Tibial artery (tissue), 4 donors: ENCODE measurements at places on chromosomes 11 and 22.

- peaks cover 20% of the 10 kb centered on the region for H3K4me1 ChIP-seq
- H3K27ac ChIP-seq = peak overlapping the region; percentile 21
- no peak overlapping the region for H3K4me3 ChIP-seq
- no peaks in the 10 kb centered on the region for H3K36me3 ChIP-seq
- no peaks in the 10 kb centered on the region for H3K27me3 ChIP-seq
Measured at GRCh38 chr11:103798026-103798425, 238.4 kb upstream of the DDI1 start.

DNA sequence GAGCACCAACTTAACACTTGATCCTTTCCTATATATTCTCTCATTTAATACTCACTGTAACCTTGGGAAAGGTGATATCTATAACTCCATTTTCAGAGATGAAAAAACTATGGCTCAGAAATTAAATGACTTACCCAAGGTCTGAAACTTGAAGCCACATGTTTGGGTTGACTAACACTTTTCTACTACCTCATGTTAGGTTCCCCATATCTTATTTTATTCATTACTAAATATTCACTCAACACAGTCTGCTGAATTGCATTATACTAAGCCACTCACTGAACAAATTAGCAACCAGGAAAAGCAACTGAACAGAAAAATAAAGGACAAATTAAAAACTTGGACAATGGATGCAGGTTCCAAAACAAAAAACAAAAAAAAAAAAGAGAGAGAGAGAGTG, 59.9 kb downstream of the FAM168A start:
- H3K36me3 ChIP-seq = no peaks in the 10 kb centered on the region
- no peaks in the 10 kb centered on the region for H3K4me1 ChIP-seq
- DNase-seq = no peak
- H3K27ac ChIP-seq = no peak overlapping the region
- H3K4me3 ChIP-seq = no peak overlapping the region

DNA sequence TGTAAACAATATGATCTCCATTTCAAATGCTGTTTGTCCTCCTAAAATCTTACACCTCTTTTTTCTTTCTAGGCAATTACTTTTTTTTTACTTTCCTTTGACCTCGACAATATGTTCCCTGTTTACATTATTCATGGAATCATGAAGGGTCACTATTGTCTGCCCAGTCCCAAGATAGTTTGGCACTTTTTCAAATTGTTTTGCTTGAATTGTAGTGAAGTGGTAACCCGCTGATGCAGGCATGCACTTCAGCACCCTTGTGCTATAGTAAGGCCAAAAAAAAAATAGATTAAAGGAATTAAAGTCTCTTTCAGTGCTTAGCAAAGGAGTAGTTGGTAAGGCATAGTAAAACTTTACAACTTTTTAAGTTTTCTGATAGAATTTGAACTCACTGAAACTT, 90.9 kb downstream of the PAX6 start:
- no peaks in the 10 kb centered on the region for H3K4me1 ChIP-seq
- H3K36me3 ChIP-seq = peaks cover 8% of the 10 kb centered on the region
- no peak overlapping the region for H3K4me3 ChIP-seq
- H3K27me3 ChIP-seq = no peaks in the 10 kb centered on the region
- no peak overlapping the region for H3K27ac ChIP-seq
- no peak for DNase-seq

- H3K27me3 ChIP-seq = no peaks in the 10 kb centered on the region
- DNase-seq = no peak
- no peaks in the 10 kb centered on the region for H3K36me3 ChIP-seq
Measured at GRCh38 chr22:19666673-19667593, 47.4 kb upstream of the SEPTIN5 start.

DNA sequence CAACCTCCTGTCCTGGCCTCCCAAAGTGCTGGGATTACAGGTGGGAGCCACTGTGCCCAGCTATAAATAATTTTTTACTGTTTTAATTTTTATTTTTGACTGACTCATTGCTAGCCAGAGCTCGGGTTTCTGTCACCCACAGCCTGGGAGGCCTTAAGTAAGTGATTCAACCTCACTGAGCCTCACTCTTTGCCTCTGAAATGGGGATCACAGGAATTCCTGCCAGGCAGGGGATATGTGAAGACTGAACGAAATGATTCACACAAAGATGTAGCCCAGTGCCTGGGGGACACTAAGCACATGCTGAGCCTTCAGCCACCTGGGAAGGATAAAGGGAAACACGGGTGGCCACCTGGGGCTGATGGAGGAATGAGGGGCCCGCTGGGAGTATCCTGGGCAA, 3.8 kb upstream of the LRRC74B start:
- H3K4me3 ChIP-seq = no peak overlapping the region
- H3K36me3 ChIP-seq = no peaks in the 10 kb centered on the region
- H3K27me3 ChIP-seq = no peaks in the 10 kb centered on the region
- peaks cover 46% of the 10 kb centered on the region for H3K4me1 ChIP-seq

DNA sequence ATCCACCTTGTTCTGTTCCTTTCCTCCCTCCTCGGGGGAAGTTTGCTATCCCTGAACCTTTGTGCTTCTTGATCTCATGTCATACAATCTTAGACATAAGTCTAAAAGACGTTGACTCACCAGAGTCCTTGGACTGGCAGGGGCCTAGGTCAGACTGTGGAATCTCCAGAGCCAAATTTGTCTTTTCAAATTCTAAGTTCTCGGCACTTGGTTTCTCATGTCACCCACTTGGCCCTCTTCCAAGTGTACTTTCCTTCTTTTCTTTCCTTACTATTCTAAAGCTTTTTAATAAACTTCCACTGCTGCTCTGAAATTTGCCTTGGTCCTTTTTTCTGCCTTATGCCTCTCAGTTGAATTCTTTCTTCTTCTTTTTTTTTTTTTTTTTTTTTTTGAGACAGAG, 30.1 kb upstream of the SMPD1 start:
- H3K27me3 ChIP-seq = no peaks in the 10 kb centered on the region
- no peak overlapping the region for H3K4me3 ChIP-seq
- H3K4me1 ChIP-seq = no peaks in the 10 kb centered on the region
- no peaks in the 10 kb centered on the region for H3K36me3 ChIP-seq
- H3K27ac ChIP-seq = no peak overlapping the region
- no peak for DNase-seq

DNA sequence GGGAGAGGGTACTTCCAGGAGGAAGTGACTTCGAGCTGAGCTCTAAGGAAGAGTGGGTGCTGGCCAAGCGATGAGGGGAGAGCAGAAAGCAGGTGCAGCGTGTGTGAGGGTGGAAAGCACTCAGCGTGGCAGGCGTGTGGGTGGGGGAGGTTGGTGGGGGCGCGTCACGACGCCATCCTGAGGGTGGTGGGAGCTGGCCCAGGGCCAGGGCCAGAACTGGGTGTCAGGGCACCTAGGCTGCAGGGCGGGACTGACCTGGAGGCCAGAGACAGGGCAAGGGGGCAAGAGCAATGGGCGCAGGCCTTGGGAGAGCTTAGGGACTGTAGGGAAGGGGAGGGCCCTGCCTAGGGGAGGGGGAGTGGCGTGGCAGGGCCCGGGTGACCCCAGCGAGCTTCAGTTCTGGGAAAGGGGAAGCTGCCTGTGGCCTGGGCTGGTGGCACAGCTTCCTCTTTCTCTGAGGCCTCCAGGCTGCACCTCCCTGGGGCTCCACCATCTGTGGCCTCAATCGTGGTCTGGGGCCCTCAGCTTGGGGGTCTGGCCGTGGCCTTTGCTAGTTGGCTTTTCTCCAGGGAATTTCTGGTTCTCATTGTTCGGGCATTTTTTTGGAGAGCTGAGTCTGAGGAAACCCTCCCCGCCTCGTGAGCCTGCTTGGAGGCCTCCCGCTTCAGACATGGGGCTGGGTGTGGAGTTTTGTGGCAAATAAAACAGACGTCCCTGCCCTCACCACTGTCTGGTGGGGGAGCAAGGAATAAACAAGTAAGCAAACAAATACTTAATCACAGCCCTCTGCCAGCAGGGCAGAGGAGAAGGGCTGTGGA, 8.9 kb downstream of the RELT start:
- H3K36me3 ChIP-seq = no peaks in the 10 kb centered on the region
- no peak overlapping the region for H3K27ac ChIP-seq
- peaks cover 5% of the 10 kb centered on the region for H3K4me1 ChIP-seq
- H3K4me3 ChIP-seq = no peak overlapping the region
- H3K27me3 ChIP-seq = no peaks in the 10 kb centered on the region
- peak; percentile 62 for DNase-seq

DNA sequence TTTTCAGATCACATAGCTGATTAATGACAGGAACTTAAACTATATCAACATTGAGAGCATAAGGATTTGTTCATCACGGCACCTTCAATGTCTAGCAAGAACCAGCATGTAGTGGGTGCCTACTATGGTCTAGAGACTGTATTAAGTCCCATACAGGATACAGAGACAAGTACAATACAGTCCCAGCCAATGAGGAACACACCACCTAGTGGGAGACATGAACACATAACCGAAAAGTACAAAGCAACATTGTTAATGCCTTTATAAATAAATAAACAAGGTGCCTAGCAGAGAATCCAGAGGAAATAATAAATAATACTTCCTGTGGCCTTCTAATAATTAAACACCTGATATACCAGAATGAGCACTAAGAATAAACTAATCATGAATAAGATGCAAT, 87.7 kb upstream of the OPCML start:
- H3K4me1 ChIP-seq = no peaks in the 10 kb centered on the region
- H3K36me3 ChIP-seq = no peaks in the 10 kb centered on the region
- H3K4me3 ChIP-seq = no peak overlapping the region
- no peak for DNase-seq

GRCh38 chr22:16915701-16916100, 90.5 kb upstream of the XKR3 start:
- DNase-seq = no peak
- no peaks in the 10 kb centered on the region for H3K27me3 ChIP-seq
- H3K4me1 ChIP-seq = no peaks in the 10 kb centered on the region
- no peak overlapping the region for H3K4me3 ChIP-seq

DNA sequence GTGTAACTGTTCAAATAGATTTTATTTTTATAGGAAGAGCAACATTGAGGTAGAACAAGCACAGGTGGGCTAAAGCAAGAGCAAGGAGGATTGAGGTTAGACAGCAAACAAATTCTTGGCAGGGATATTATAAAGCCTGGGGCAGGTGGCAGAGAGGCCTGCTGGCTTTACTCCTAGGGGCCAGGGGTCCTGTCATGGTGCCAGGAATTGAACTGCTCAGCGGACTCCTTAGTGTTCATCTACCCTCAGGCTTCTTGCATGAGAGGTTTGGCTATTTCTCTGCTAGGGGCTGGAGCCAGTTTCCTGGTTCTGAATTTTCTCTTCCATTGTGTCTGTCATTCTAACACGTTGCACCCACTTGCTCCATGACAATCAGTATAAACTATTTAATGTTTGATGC, 217.2 kb upstream of the NCAM1 start:
- no peaks in the 10 kb centered on the region for H3K4me1 ChIP-seq
- H3K36me3 ChIP-seq = no peaks in the 10 kb centered on the region
- no peak overlapping the region for H3K4me3 ChIP-seq
- peaks cover 22% of the 10 kb centered on the region for H3K27me3 ChIP-seq
- DNase-seq = no peak

DNA sequence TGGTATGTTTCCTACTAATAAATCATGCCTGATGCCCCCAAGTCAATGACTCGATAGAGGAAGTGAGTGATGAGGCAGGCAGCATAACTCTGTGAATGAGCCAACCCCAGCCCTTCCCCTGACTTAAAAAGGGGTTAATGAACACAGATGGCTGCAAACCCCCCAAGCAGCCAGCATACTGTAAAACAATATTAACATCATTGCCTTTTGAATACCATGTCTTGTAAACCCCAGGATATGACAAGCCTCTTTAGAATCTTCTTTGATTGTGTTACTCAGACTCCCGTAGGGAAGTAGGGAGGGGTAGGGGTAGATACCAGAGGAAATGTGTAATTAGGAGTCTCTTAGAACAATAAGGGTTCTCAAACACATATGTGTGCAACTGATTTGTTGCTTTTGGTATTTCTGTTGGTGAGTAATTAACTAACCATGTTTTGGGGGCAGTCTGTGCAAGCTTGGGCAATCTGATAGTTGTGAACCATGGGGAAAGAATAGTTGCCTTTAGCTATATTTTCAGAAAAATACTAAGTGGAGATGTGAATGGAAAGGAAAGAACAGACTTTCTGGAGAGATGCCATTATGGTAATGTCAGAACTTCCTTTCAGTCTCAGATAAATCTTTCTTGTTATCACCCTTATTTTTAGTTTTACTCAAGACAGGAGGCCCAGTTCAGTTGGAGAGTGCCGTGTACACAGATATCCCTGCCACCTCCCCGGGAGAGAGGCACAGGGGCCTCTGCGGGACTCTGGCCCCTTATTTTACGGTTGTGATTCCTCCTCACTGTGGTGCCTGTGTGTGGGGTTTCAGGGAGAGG, 701.8 kb downstream of the NTM start:
- no peaks in the 10 kb centered on the region for H3K36me3 ChIP-seq
- DNase-seq = no peak
- no peak overlapping the region for H3K4me3 ChIP-seq

- no peaks in the 10 kb centered on the region for H3K36me3 ChIP-seq
- peak overlapping the region; percentile 78 for H3K27ac ChIP-seq
- H3K4me1 ChIP-seq = peaks cover 3% of the 10 kb centered on the region
- peak; percentile 93 for DNase-seq
- peak overlapping the region; percentile 78 for H3K4me3 ChIP-seq
Measured at GRCh38 chr11:16613512-16614381, 124.7 kb upstream of the C11orf58 start.

DNA sequence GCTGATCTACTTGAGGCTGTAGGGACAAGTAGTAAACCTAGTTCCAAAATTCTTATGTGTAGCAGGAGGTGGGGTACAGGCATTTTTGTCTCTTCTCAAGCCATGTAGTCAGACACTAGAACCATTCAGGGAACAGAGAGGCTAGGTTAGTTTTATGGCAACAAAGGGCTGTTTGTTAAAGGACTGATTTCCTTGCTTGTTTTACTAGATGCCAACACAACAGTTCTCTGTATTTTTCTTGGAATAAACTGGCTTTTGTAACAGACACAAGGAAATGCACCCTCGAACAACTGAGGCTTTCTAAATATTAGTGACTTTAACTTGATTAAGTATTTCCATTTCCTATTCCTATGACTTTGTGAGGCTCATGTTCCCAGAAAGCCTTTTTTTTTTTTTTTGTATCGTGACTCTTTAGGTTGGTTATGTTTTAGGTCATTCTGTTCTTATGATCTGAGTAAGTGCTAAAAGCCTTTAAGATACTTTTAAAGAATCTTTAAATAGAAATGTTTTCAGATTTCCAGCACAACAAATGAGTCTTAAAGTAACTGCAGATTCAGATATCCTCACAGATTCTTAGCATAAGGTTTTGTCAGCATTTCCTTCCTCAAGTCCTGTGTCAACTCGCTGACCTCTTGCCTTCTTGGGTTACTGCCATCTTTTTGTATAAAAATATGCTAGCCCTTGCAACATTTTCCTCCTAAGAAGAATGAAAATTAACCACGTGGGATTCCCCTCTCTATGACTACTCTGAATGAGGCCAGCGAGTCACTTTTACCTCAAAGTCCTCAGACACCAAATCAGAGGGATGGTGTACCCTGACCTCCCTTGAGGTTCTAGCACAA, 92.5 kb downstream of the CCDC83 start:
- H3K27me3 ChIP-seq = no peaks in the 10 kb centered on the region
- H3K4me1 ChIP-seq = no peaks in the 10 kb centered on the region
- peak overlapping the region; percentile 31 for H3K27ac ChIP-seq
- H3K4me3 ChIP-seq = no peak overlapping the region

GRCh38 chr22:16922706-16923105, 85.3 kb downstream of the GAB4 start:
- no peaks in the 10 kb centered on the region for H3K4me1 ChIP-seq
- H3K36me3 ChIP-seq = no peaks in the 10 kb centered on the region
- no peak overlapping the region for H3K4me3 ChIP-seq
- no peak for DNase-seq
- no peak overlapping the region for H3K27ac ChIP-seq

GRCh38 chr11:6258141-6258540, 1.5 kb upstream of the CCKBR start:
- H3K4me3 ChIP-seq = no peak overlapping the region
- H3K4me1 ChIP-seq = peaks cover 19% of the 10 kb centered on the region
- peaks cover 50% of the 10 kb centered on the region for H3K27me3 ChIP-seq
- no peak for DNase-seq

GRCh38 chr22:28607795-28608194, 71.8 kb downstream of the TTC28 start:
- no peak overlapping the region for H3K4me3 ChIP-seq
- no peak for DNase-seq
- H3K36me3 ChIP-seq = no peaks in the 10 kb centered on the region
- H3K27ac ChIP-seq = peak overlapping the region; percentile 21
